Testis (tissue), 5 donors: ENCODE measurements at places on chromosomes 16 and 17.
A peak's percentile ranks its signal among the peaks of the same experiment; 100 is the strongest.

DNA sequence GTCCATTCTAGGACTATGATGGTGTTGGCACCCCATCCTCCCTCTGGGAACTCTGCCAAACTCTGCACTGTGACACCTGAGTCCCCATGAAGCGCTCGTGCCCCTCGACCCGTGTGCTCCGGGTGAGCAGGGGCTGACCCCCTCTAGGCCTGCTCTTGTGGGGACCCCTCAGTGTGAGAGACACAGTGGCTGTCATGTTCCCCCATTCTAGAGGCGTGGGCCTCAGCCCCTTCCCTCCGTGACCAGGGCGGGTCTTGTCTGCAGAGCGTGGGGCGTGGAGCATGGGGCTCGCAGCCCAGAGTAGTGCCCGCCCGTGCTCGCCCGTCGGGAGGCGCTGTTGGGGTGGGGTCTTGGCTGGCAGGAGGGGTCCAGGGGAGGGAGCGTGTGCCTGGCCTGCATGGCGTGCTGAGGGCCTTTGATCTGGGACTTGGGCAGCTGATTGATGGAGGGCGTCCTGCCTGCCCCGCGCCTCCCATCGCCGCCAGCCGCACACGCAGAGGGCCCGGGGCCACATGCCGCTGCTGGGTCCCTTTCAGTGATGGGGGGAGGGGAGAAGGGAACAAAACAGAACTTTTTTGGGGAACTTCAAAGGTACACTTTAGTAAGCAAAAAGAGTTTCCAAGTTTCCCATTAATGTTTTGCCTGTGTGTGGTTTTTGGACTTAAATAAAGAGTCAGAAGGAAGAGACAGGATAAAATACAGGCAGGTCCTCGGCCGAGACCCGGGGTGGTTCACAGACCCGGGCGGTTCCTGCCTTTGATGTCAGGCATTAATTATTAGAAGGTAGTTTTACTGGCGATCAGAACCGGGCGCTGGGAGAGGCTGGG is 22.5 kb downstream of the CENPX start:
- no peak for DNase-seq

DNA sequence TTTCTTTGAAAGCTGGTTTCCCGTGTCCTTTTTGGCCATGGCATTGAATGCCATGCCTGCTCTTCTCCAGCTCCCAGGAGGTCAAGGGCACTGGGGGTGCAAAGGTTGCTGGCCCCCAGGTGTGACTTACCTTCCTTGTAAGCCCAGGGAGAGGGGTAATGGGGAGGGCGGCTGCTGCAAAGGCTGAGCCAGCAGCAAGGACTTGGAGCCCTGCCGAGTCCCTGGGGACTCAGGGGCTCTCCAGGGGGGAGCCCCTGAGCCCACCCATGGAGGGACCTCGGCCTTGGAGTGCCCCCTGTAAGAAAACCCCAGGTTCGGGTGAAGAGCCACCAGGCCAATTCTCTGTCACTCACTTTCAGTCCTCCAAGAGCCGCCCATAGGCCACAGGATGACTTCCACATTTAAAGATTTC is 5.9 kb upstream of the CCL22 start:
- DNase-seq: no peak

DNA sequence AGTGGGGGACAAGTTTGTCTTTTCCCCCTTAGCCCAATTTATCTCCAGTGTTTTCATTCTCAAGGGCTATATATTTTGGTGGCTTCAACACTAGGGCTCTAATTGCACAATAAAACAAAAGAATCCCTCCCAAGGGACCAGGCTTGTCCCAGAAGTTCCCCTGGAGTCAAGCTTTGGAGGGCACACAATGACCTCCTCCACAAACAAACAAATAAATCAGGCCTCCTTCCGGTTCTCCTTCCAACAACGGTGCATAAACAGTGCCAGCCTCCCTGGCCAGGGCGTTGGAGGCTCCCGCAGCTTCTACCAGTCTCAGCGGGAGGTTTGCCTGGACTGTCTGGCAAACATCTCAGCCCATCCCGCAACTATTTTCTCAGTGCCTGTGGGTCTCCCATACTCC is 188.0 kb upstream of the FOXF1 start:
- DNase-seq: no peak

- DNase-seq: no peak
Observed at GRCh38 chr17:2202996-2203575, 100.5 kb downstream of the SMG6 start.

DNA sequence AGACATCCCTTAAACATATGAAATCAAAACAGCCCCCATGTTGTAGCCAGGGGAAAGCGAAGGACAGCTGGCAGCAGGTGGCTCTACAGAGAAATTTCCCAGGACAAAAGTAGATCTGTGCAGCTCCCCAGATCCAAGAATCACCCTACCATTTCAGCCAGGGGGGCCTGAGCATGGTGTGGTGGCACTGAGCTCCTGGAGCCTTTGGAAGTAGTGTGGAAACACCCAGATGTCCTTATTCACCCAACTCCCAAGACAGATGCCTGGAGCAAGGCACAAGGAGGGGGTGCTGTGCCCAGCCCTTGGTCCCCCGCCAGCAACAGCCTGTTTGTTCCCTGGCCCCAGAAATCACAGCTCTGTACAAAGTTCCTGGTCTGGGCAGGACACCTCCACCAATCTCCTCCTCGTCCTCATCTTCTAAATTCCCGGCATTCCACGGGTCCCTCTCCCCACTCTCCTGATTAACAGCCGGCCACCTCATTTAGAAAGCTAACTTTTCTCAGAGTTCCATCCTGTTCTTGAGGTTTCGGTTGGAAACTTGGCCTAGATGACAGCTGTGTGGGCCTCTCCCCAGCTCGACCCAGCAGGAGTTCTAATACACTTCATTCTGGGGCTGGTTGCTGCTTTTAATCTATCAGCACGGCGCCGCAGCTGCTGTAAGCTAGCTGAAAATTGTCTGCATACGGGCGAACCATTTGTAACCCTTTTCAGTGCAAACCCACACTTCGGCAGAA is 191.1 kb downstream of the C16orf78 start:
- DNase-seq: no peak

DNA sequence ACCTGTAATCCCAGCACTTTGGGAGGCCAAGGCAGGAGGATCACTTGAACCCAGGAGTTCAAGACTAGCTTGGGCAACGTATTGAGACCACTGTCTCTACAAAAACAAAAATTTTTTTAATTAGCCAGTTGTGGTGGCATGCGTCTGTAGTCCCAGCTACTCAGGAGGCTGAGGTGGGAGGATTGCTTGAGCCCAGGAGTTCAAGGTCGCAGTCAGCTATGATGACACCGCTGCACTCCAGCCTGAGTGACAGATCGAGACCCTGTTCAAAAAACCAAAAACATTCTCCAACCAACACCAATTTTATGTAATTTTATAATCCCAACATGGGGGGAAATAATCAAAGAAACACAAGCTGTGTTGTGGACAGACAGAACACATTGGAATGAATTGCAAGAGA is 54.6 kb upstream of the TNRC6A start:
- no peak for DNase-seq

- DNase-seq: no peak
Observed at GRCh38 chr17:67051837-67052236, 7.5 kb downstream of the CACNG1 start.

- no peak for DNase-seq
Observed at GRCh38 chr17:49045376-49045775, 48.2 kb downstream of the IGF2BP1 start.

- DNase-seq: peak; percentile 33
Observed at GRCh38 chr17:9644910-9645751, at the start of gene USP43. Gene USP43 (plus strand): TSS chr17:9645517. CDS start chr17:9645633, 116 bp downstream.

GRCh38 chr17:27621536-27621935 is 9.5 kb upstream of the LGALS9 start:
- DNase-seq: no peak

DNA sequence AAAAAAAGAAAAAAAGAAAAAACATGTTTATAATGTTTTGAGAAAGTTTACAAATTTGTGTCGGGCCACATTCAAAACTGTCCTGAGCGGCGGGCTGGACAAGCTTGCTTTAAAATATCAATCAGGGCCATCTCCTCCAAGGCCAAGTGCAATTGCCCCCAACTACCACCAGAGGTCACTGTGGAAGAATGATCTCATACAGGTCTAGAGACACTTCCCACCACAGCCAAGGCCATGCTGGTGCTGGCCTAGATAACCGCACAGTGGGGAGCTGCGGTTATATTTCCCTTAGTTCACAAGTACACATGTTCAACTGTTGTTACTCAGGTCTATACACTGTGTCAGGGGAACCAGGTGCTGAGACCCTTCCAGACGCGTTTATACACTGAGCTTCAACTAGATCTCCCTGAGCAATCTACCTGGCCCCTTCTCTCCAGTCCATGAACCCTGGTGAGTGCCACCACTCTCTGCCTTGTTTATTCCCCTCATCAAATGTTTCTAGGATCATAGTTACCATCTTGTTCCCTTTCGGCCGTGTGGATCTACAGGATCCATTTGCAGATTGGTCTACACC is 83.8 kb upstream of the CCL2 start:
- peak; percentile 76 for DNase-seq

GRCh38 chr17:72705905-72706395 is 386.5 kb downstream of the SLC39A11 start:
- no peak for DNase-seq

GRCh38 chr17:9677896-9678295 is 32.6 kb downstream of the USP43 start:
- DNase-seq: no peak

DNA sequence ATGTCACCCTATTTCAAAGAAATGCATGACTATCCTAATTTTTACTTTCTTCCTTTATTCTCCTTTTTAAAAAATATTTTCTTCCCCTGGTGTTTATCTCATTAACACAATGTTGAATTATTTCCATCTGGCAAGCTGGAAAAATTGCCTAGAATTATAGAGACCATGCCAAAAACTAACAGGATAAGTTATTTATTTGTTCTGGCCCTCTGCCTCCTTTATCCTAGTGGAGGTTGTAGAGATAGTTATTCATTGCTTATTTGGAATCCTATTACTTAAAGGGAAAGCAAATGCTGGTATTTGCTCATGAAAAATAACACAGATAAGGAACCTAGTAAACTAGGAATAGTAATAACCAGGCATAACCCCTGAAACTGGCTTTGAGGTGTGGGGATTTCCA is 684.9 kb upstream of the KIF2B start:
- no peak for DNase-seq

- DNase-seq: no peak
Observed at GRCh38 chr17:13102477-13102876, 84.7 kb upstream of the ELAC2 start.

- no peak for DNase-seq
Observed at GRCh38 chr17:47332287-47332686, 8.5 kb downstream of the EFCAB13 start.

DNA sequence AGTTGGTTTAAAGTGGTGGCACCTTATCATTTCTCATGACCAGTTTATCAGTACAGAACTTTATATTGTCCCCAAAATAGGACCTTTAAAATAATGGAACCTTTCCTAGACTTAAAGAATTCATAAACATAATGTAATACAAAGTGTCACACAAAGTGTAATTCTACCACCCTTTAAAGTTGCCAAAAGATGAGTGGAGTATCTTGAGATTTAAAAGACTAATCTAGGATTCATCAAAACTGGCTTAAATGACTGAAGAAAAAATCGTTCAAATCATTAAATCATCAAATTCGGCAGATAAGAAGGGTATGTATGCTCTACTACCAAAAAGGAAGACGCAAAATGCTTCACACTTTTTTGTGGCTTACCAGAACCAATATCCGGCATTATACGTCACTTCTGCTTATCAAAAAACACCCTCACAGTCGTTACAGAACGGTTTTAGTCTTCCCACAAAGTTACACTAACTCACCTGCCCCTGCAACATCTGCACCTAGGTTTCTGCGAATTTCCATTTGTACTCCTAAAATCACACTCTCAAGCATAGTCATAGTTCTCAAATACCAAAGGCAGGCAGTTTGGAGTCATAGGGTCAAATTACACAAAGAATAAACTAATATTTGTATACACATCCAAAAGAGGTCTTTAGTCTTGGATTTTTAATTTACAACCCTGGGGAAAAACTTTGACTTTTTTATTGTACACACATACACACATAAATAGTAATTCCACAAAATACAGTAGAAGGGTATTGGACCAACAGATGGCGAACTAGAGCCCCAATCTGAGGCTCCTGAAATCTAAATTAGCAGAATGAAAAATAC is 1.4 kb upstream of the KANSL1 start:
- DNase-seq: no peak

GRCh38 chr16:84199861-84200260 is 8.9 kb downstream of the ADAD2 start:
- DNase-seq: no peak

DNA sequence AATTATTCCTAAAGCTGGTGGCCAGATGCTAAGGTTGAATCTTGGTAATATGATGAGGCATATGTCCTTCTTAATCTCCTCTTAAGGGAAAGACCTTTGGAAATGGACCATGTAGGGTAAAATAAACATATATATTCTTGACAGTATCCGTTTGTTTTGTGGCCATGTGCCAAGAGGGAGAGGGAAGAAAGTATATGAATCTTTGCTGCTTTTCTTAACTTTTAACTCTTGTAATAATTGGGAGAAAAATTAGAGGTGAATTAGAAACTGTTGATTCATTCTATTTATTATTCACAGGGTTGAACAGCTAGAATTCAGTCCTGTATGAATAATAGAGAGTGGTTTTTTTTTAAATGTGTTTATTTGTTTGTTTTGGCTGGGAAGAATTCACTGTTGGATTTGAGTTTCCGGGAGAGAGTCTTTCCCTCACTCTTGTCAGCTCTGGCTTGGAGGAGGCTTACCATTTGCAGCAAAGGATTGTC is 31.6 kb downstream of the AATF start:
- no peak for DNase-seq

DNA sequence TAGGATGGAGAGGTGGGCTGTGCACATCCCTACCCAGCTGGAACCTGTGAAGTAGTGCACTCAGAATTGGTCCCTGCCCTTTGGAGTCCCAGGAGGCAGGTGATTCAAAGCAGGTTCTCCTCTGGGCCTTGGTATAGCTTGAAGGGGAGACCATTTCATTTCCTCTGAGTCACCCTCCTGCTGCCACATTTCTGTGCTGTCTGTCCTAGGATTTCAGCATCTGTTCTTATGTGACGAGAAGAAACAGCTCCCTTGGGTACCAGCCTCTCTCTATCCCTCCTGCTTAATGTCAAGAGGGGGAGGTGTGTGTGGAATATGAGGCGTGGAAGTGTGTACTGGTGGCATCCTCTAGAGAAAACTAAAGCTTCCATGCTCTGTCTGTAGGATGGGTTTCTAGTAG is 5.0 kb upstream of the NFE2L1 start:
- no peak for DNase-seq
